T-helper 22 cell (primary cell): ENCODE measurements at places on chromosomes 3 and 15.

DNA sequence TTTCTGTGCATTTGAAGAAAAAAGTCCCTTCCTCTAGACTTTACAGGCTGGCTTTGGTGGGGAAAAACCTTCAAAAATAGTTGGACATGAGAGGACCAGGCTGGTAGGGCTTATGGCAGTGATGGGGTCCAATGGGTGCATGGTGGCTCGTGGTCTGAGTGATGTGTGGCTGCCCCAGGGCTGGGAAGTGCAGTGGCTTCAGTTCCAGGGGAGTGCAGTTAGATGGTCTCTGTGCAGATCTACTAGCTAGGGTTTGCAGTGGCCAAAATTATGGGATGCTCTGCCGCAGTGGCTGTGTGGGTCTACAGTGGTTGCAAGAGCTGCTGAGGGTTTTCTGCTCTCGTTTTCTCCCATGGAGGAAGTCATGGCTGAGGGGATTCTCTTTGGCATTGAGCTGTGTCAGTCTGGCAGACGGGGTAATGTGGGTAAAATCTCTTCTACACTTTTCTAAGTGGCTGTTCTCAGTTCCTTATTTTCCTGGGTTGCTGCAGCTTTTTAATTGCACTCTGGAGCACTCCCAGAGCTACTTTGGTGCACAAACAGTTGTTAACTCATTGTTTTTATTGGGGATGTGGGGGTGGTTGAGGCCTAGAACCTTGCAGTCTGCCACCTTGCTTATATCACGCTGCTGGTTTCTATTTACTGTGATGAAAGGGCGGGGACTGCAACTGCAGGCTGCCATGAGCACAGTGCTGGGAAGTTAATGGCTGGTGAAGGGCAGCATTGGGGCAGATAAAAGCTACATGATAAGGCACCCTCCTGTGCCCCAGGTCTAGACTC is 1324.6 kb downstream of the NSUN3 start:
- no peak for DNase-seq

GRCh38 chr3:14804835-14805780 is 13.7 kb upstream of the FGD5 start:
- no peak for DNase-seq

DNA sequence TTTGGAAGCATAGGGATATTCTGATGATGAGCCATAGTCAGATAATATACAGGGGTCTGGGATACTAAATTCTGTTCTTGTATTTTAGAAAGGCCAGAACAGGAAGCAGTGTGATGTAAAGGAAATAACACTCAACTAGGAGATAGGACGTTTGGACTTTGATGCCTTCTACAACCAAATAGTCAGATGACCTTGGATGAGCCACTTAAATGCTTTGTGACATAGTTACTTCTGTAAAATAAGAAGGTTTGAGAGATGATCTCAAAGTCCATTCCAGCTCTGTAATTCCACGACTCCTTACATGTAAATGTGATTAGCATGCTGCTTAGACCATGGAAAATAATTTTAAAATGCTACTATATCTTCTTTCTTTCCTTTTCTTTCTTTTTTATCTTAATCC is 29.5 kb upstream of the CCDC54 start:
- no peak for DNase-seq

GRCh38 chr3:88918841-88919240 is 188.6 kb upstream of the EPHA3 start:
- DNase-seq: no peak

GRCh38 chr3:43338295-43338694 is 52.0 kb downstream of the SNRK start:
- DNase-seq: no peak

DNA sequence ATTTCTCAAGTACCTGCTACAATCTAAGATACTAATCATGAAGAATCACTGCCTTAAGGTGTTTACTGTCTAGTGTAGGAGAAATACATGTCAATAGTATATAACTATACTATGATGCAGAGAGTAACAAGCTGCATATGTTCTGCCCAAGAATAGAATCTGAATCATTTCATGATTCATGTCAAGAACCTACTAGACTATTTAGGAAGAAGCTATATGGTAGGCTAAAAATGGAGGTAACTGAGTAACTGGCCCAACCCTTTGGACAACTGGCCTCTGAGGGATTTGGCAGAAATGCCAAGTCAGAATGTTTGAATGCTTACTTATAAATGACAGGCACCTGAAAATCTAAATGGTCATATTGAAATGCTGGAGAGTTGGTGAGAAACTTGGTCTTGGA is 59.9 kb upstream of the DGKG start:
- DNase-seq: no peak

DNA sequence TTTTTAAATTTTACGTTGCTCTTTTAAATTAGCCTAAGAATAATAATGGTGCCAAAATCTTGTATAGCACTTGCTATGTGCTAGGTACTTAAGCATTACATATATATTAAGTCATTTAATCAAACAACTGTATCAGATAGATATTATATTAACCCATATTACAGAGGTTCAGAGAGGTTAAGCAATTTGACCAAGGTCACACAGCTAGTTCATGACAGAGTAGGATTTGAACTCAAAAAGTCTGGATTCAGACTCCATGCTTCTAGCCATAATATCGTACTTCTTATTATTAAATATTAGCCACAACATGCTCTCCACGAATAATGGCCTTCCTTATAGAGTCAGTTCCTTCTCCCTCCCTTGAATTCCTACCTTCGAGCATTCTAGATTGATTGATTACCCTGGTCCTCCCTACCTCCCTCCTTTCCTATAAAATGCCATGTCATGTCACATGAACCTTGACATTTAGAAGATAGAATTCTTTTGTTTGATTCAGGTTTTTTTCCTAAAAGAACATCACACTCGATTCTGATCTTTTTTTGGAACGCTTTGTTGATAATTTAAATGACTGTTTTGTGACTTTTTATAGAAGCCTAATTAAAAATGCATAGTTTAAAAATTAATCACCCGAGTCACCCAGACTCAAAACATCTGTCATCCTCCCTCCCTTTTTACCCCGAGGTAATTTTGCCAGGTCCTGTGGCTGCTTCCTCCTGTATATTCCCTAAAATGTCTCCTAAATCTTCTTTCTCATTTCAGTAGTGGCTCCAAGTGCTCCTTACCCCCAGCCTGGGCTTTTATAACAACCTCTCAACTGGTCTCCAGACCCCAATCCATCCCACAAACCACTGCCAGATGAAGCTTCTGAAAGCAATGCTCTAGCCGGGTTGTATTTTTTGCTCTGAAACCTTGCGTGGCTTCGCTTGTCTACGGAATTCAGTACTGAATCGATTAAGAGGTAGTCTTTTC is 8.5 kb upstream of the PSMD6 start:
- no peak for DNase-seq

DNA sequence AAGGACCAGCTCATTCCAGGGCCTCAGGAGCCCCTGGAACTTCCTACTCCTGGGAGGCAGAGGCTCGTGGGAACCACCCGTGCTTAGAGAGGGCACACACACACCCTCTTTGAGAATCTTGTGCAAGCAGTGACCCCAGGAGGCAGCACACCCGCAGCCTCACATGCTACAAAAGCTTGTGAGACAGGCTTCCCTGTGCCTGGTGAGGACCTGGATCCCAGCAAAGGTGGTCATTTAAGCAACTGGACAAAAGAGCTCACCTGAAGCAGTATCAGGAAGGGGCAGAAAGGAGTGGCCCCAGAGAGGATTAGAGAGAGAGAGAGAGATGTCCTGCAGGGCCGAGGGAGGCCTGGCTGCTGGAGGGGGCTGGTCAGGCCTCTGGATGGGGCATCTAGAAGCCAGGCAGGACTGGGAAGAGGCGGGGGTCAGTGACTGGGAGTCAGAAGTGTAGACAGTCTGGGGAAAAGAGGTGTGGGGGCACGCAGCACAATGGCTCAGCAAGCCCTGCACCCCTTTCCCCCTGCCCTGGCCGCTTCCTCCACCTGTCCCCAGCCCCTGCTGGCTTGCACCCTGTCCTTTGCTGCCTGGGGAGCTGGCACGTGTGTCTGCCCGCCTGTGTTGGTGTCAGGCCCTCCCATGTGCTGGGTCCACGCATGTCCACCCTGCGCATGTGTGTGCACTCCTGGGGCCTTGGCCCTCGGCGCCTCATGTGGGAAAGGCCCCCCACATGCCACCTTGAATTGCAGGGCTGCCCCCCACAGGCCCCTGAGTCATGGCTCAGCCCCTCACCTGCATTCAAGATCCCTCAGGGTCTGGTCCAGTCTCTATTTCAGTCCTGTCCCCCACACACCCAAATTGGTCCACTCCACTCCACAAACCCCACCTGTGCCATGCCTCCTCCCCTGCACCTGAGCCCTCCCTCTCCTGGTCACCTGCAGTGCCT is 36.9 kb downstream of the TSPAN3 start:
- DNase-seq: no peak

DNA sequence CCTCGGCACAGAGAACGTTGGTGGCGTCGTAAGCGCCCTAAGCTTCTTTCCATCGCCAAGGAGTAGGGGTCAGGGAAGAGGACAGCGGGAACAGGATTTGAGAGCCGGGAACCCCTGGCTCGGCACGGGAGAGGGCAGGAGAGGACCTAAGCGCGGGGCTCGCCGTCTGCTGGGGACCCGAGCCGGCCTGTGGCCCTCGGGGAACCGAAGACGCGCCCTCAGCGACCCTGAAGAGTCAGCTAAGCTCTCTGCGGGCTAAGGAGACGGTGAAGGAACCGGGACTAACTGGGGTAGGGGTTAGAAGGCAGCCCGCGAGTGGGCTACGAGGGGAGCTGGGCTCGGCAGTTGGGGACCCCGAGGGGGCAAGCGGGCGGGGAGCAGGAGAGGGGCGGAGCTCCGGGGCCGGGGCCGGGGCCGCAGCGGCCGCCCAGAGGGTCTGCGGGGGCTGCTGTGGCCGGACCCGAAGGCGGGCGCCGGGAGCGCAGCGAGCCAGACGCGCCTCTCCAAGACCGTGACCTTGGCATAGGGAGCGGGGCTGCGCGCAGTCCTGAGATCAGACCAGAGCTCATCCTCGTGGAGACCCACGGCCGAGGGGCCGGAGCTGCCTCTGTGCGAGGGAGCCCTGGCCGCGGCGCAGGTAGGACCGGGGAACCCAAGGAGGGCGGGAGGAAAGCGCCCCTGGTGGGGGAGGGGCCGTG is 574 bp downstream of the CASR start:
- DNase-seq: no peak

GRCh38 chr3:74787011-74787410 is 172.6 kb upstream of the CNTN3 start:
- no peak for DNase-seq

DNA sequence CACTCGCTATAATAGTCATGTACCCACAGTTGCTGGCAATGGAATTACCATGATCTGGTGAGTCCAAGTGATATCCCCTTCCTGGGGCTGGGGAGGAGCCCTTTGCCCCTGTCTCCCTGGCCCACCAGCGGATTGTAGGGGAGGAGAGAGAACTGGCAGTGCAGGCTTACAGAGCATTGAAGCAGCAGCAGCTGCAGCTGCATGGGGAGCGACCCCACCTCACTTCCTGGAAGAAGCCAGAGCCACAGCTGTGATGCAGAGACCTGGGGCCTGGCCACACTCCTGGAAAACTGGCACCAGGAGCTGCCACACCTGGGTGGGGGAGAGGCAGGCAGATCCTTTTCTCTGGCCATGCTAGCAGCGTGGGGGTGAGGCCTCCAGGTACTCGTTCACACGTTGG is 300.1 kb upstream of the PROK2 start:
- DNase-seq: no peak

- DNase-seq: no peak
Observed at GRCh38 chr3:64431526-64432091, 206.3 kb upstream of the PRICKLE2 start.

DNA sequence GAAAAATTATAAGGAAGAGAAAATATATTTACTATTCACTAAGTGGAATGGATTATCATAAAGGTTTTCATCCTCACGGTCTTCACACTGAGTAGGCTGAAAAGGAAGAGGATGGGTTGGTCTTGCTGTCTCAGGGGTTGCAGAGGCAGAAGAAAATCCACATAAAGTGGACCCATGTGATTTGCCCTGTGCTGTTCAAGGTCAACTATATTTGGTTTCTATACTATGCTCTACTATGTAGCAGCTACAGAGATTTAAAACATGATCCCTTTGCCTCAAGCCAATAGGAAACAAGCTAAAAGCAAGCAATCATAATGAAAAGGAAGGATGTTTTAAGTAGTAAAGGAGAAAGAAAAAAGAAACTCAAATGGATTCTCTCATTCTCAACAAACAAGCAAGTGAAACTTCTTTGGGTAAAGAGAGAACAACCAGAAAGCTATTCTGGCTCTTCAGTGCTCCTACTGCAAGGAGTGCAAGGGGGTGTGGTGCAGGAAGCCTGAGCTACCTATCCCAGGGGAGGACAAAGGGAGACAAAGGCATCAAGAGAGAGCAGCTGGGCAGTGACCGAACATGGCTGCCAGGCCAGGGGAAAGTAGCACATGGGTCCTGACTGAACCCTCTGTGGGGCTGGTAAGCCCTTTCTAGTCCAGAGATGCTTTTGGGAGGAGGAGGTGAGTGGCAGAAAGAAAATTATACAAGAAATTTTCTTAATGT is 35.9 kb downstream of the SFMBT1 start:
- DNase-seq: no peak

DNA sequence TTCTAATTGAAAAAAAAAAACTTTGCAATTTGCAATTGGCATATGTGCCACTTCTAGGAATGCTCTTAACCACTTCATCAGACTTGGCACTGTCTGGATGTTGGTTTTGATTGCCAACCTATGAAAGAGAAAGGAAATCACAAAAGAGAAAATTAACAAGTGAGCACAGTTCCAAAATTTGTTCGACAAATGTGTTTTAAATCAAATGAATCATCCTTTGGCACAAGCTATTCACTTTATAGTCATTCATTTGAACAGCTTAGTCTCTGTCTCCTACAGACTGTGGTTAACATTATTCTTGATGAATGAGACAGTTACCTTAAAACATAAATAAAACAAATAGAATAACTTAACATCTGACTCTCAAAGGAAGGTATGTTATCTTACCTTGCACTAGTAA is 265.0 kb downstream of the EPHA3 start:
- DNase-seq: no peak

GRCh38 chr3:16183601-16184270 is 9.3 kb downstream of the GALNT15 start:
- DNase-seq: no peak

GRCh38 chr3:13300546-13301285 is 119.4 kb downstream of the NUP210 start:
- DNase-seq: no peak

DNA sequence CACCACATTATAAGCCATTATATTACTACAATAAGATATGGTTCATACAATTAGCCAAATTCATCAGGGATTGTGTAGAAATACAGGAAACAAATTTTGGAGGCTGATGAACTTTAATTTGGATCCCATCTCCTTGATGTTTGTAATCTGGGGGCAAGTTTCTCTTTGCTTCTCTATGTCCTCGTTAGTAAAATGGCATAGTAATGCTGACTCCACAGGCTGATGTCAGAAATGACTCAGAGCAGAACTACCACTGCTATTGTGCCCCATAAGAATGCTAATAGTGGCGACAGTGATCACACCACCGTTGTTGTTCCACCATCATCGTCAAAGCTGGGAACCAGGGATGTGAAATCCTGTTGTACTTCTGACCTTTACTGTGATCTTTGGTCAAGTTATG is 722.3 kb upstream of the LMCD1 start:
- no peak for DNase-seq

- no peak for DNase-seq
Observed at GRCh38 chr15:84914909-84915605, 30.6 kb downstream of the SLC28A1 start.
